Left lung (tissue), 14 donors: ENCODE measurements at places on chromosomes 6 and 20. TPM values are rescaled to one million over a fixed set of nuclear protein-coding genes. Genes with fewer than 3 reads are reported as not detected.

GRCh38 chr20:18395544-18395943 lies 71.3 kb downstream of the DZANK1 start:
- no peaks in the 10 kb centered on the region for H3K4me1 ChIP-seq
- no peaks in the 10 kb centered on the region for H3K27me3 ChIP-seq
- H3K27ac ChIP-seq, result no peak overlapping the region
- no peaks in the 10 kb centered on the region for H3K36me3 ChIP-seq

- no peak overlapping the region for H3K27ac ChIP-seq
- H3K36me3 ChIP-seq, result no peaks in the 10 kb centered on the region
- H3K4me1 ChIP-seq, result peaks cover 23% of the 10 kb centered on the region
- H3K4me3 ChIP-seq, result no peak overlapping the region
Observed at GRCh38 chr6:42429836-42430235, 21.9 kb downstream of the TRERF1 start.

Gene LTA
- total RNA-seq, result 0.65 TPM

Gene COQ3
- 3.3 TPM for total RNA-seq
